ENCODE measurements at places on chromosomes 1 and 21.

GRCh38 chr1:186569856-186570255 lies 108.9 kb upstream of the PDC start:
- DNase-seq = no peak

GRCh38 chr1:154964359-154964758 lies 2.8 kb upstream of the PYGO2 start:
- no peak for DNase-seq

- DNase-seq = no peak
Measured at GRCh38 chr1:172997941-172998361, 52.8 kb downstream of the TNFSF18 start.

- peak; percentile 63 for DNase-seq
Measured at GRCh38 chr1:202998836-202999750, 8.1 kb upstream of the TMEM183A start.

- DNase-seq = no peak
Measured at GRCh38 chr1:95301091-95301490, 67.1 kb downstream of the RWDD3 start.

- DNase-seq = no peak
Measured at GRCh38 chr1:25178917-25179561, 53.3 kb downstream of the SYF2 start.

GRCh38 chr1:93576746-93577145 lies 104.9 kb downstream of the BCAR3 start:
- no peak for DNase-seq

GRCh38 chr1:11479375-11479979 lies 522 bp downstream of the DISP3 start:
- no peak for DNase-seq

GRCh38 chr1:109687641-109688499 lies at the start of gene GSTM1:
GSTM1 (plus strand) TSS chr1:109687817; CDS start chr1:109687874, 57 bp downstream.
- DNase-seq = no peak

DNA sequence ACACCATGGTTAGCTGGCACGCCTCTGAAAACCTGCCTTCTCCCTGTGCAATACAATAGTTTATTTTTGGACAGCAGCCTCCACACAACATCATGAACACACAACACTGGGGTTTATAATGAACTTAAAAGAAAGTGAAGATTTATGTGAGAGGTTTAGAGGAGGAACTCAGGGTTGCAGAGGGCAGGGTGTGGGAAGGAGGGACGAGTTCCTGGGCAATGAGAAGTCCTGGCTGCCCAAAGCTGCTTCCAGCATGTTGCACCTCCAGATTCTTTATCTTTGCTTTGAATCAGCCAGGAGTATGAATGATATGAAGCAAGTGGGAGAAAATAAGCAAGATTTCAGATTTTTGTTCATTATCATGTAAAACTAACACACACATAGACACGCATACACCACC lies 11.3 kb upstream of the LRRC8D start:
- no peak for DNase-seq

DNA sequence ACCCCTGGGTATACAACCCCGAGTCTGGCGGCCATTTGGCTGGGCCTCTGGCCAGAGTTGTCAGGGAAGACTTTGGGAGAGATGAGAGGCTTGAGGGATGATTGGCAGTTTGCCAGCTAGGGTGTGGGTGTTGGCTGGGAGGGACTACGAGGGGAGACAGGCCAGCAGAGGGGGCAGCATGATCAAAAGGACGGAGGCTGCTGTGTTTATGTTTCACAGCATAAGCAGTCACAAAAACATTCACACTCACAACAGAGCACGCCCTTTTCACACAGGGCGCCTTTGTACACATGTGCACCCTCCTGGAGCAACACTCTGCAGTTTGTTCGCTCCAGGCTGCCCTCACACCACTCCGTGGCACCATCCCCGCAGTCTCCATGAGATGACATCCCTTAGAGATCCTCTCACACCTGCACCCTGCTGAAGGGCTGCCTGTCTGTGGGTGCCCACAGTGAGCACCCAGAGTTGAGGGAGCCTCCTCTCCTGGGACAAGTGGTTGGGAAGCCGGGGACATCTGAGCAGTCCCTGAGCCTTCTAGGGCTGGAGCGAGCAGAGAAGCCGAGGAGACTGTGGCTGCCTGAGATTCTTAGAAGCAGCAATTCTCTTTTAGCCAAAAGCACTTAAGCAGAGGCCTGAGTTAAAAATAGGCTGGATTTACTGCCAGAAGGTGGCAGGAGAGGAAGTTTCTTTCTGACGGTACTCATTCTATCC lies 15.4 kb downstream of the EFNA3 start:
- DNase-seq = peak; percentile 91

DNA sequence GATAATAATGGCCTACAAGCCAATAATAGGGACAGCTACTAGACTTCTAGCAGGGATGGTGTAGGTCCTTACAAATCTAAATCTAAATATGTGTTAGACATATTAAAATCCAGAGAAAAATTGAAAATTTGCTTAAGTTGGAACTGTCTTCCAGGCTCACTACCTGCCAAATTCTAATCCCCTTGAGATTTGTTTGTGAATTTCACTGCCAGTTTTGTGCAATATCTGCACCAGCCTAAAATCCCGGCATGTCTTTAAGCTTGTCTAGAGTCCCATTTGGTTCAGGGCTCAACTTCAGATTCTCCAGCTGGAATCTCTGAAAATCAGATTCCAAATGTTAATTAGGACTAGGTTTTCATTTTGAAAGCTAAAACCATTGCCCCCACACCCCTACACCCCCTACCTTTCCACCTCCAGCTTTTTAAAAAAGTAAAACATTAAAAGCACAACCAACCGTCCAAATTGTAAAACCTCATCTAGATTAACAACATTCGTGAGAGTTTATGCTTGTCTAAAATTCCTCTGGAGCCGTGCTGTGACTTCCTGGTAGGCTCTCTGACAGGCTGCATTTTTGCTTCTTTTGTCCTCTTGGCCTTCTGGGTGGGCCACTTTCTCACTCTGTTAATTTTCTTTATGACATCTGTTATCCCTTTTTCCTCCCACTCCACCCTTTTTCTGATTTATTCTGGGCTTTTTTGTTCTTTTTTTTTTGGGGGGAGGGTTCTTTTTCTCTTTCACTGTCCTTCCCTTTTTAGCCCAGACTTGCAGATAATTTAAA lies 348.7 kb downstream of the PAPPA2 start:
- DNase-seq = no peak

DNA sequence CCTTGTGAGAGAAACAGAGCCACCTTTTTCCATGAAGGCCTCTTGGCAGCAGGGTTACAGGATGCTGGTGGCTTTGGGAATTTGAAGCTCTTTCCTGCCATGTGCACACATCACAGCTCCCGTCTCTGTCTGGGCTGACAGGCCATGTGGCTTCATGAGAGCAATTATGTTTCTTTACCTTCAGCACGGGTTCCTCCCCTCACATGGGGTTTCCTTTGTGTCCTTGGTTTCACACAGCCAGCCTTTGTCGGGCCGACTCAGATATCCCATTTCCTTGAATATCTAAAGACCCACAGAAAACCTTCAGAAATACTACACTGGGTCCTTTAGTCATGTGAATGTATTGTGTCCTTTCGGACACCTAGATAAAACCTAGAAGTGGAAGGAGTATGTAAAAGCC lies 7.1 kb downstream of the CLIC6 start:
- no peak for DNase-seq

GRCh38 chr1:225349826-225350225 lies 78.0 kb downstream of the LBR start:
- no peak for DNase-seq

DNA sequence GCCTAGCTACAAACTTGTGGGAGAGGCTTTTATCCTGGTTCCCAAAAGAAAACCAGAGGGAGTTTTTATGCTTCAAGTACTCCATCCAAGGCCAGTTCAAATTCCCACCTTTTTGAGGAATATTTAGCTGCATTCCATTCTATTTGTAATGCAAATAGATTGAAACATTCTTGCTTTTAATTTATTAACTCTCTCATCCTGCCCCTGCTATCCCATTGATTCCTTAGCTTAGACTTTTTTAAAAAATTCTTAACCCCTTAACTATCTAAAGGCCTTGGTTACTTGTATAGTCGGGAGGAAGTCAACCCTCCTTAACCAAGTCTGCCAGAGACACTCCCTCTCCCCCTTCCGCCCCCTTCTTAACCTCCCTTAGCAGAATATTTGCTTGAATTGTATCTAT lies 2.5 kb upstream of the MOV10 start:
- DNase-seq = no peak

GRCh38 chr1:205348554-205349487 lies 7.9 kb downstream of the KLHDC8A start:
- DNase-seq = no peak

DNA sequence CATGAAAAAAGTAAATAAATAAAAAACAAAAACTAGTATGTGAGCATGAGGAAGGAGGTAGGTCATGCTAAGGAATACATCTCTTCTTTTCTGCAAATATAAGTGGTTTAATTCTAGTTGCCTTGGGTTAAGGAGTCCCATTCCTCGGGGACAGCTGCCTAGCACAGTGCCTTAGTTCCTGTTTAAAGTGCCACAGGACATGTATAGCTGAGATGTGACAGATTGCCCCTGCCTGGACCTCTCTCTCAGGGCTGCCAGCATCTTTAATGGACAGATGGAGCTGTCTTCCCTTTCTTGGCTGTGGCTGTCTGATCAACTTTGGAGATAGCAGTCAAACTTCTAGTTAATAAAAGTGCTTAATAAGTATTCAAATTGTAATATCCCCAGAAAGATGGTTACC lies 50.0 kb downstream of the TSEN15 start:
- no peak for DNase-seq

- no peak for DNase-seq
Measured at GRCh38 chr1:189654906-189655305, 822.8 kb downstream of the BRINP3 start.

GRCh38 chr1:169289016-169289415 lies 78.6 kb downstream of the NME7 start:
- no peak for DNase-seq

DNA sequence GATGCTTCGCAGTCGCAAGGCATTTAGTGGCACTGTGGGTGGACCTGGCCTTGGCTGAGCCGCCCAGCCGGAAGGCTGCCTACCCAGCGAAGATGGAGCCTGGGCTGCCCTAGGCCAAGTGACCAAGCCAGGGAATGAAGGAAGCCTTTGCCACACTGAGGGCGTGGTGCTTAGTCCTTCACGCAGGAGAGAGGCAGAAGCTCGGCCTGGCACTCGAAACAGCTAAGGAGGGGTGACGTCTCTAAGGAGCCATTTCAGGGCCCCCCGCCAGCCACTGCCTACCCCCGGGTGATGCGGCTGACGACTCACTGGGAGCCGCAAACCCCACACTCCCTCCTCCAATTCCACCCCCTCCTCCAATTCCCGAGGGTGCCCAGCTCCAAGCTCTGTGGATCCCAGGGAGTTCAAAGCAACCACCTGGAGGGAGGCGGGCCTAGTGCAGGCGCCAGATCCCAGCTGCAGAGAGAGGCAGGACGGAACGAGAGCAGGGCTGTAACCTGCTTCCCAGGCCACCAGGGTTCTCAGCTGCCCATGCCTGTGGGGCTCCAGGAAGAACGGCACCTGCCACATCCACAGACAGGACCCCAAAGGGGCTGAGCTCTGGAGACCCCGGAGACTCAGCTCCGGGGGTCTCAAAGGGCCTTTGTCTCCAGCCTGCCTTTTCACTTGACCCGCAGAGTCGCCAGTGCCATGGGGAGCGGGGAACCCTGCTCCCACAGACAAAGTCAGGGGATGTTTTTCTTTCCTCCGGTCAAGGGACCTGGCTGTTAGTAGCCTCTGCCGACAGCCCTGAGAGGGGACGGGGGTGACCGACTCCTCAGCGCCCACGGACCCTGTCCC lies 75.8 kb downstream of the ARHGEF16 start:
- no peak for DNase-seq

- DNase-seq = no peak
Measured at GRCh38 chr1:117780687-117781475, 148.5 kb downstream of the GDAP2 start.

DNA sequence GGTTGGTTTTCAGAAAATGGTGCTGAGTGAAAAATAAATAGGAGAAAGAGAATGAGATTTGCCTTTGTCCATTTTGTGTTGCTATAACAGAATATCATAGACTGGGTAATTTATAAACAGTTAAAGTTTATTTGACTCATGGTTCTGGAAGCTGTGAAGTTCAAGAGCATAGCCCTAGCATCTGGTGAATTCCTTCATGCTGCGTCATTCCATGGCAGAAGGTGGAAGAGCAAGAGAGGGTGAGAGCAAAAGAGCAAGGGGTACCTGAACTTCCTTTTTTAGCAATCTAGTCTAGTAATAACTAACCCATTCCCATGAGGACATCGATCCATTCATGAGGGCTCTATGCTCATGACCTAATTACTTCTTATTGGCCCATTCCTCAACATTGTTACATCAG lies 209.1 kb upstream of the ZP4 start:
- DNase-seq = no peak

GRCh38 chr1:247908766-247909165 lies 11.3 kb upstream of the OR2T8 start:
- no peak for DNase-seq

- no peak for DNase-seq
Measured at GRCh38 chr1:95080446-95080845, 7.7 kb upstream of the ALG14 start.

DNA sequence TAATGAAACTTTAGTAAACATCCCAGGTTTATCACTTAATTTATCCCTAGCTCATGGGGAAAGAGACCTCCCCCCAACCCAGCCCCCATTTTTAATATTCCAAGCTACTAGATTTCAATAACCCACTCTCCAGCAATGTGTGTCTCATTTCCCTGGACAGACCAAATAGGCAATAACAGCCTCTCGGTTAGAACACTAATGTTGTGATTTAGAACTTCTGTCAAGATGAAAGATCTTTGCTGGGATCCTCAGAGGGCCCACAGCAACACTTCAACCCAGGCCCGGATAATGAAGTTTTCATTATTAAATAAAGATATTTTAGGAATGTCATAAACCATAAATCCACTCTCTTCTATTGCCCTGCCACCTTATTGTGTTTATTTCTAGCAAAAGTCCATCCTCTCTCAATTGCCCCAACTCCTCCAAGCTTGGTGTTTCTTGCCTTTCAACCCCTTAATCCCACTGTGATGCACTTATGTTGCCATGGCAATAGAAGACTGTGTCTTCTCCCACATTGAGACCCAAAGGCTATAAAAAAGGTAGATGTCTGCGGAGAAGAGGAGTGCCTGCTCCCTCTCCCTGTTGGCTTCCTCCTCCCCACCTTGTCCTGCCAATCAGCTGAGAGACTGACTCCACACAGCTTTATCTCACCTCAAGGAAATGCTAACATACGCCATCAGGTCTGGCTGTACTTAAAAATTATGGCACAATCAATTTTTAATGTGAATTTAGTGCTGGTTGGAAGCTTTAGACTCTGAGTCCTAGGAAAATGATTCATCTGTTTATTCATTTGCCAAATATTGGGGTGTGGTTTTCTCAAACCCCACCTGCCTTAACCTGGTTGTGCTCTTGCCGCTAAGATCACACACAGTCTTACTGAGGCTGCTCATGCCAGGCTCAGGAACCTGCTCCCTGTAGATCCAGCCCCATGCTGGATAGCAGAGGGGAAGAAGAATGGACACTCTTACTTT lies 258.3 kb upstream of the CAMK1G start:
- DNase-seq = no peak
